ENCODE measurements at places on chromosomes 4 and X.

DNA sequence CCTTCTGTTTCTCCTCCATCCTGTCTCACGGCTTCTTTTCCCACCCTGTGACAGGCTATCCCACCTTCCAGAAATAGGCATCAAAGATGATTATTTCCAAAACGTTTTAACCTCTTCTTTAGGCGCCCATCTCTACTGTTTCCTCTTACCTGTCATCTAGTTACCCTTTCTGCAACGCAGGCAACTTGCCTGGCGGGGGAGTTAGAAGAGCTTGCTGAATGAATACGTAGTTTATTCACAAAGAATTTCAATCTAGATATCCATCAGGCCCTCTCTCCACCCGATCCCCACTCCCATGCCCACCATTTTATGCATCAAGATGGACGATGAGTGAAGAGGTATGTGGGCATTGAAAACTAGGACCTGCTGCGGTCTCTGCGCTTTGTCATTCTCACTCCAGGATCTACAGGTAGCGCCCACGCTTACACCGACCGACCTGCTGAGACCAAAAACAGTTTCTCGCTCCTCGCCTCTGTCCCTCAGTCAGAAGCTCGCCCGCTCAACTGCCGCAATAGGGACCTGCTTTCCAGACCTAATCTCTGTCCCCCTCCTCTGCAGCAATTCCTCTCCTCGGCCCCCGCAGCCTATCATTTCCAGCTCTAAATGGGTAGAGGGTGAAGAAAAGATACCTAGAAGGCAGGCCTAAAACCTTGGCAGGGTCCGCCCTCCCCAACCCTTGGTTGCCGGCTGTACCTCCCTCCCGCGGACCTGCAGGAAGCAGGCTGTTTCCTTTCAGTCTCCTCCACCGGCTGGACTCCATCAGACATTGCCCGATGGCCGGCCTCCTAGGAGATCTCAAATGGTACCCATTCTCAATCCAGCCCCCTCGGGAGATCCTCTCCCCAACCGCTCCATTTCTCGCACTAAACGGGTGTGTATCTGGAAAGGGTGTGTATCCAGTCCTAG lies 624 bp downstream of the BEX5 start:
- DNase-seq, result no peak

DNA sequence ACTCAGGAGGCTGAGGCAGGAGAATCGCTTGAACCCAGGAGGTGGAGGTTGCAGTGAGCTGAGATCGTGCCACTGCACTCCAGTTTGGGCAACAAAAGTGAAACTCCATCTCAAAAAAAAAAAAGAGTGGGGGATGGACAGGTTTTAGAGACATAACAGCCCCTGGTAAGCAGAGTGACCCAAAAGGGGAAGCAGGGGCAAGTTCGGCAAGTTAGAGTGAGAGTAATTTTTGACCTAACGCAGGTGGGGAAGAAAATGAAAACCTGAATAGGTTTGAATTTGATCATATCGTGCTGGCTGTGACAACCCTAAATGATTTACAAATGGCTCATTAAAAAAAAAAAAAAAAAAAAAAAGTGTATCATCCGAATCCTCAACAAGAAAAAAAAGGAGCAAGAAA lies 25.7 kb upstream of the TMEM131L start:
- no peak for DNase-seq

GRCh38 chr4:67750691-67751090 lies 3.5 kb downstream of the GNRHR start:
- no peak for DNase-seq

DNA sequence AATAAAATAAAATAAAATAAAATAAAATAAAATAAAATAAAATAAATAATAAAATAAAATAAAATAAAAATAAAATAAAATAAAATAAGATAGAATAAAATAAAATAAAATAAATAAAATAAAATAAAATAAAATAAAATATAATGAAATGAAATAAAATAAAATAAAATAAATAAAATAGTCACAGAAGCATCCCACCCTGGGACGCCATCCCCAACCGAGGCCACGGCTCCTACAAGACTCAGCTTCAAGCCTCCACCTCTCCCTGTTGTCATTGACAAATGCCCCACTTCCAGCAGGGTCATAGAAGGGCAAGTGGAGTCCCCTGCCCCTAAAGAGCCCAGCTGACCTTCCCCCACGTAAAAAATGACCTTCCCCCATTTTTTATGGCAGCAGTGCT lies 30.2 kb downstream of the CRLF2 start:
- DNase-seq, result no peak

- DNase-seq, result peak; percentile 34
Observed at GRCh38 chrX:41090568-41091238, 5.5 kb downstream of the USP9X start.

Measured in fibroblast of skin of back (primary cell).